Epithelial cell of prostate (primary cell): ENCODE measurements at places on chromosomes 6 and 20.

- no peak for DNase-seq
Observed at GRCh38 chr6:26272171-26272637, 92.8 kb upstream of the BTN3A2 start.

- no peak for DNase-seq
Observed at GRCh38 chr6:159110013-159110412, 59.2 kb upstream of the FNDC1 start.

- DNase-seq = no peak
Observed at GRCh38 chr6:93304505-93304904, 114.9 kb downstream of the EPHA7 start.

DNA sequence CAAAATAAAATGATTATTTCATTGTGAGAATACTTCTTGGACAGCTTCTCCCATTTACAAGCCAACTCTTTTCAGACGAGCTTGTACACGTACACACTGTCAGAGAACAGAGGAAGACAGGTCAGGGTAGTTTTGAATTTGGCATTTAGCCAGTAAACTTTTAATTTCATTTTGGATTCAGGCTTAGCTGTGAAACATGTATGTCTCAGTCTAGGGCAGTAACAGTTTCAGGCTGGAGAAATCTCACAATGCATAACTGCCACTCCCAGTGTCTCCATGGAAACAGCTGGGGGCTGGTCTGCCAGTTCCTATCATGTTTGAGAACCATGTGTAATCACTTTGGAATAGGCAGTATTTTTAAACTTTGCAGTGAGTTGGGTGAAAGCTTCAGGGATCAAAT is 22.0 kb upstream of the QKI start:
- peak; percentile 85 for DNase-seq
